ENCODE measurements at places on chromosomes 13 and 19. TPM values are rescaled to one million over a fixed set of nuclear protein-coding genes. Genes with fewer than 3 reads are reported as not detected.

DNA sequence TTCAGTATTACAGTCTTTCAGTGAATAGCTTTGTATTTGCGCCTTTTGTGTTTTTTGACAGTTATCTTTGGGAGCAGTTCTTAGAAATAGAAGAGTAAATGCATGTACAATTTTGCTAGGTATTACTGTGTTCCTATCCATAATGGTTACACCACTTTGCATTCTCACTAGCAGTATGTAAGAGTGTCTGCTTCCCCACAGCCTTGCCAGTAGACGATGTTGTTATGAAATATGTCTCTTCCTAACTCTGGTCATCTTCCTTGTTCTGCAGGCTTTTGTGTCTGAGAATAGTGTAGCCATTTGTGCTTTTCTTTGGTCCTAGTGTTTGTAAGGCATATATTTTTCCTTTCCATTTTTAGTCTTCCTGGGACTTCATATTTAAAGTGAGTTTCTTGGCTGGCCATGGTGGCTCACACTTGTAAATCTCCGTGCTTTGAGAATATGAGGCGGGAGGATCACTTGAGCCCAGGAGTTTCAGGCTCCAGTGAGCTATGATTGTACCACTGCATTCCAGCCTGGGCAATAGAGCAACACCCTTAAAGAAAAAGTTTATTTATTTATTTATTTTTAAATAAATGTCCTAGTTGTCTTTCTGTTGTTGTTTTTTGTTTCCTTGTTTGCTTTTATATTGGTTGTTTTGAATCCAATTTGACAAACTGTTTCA, 140.3 kb downstream of the PDS5B start:
- no peak for DNase-seq
- peaks cover 21% of the 10 kb centered on the region for H3K4me1 ChIP-seq
- peaks cover 3% of the 10 kb centered on the region for H3K36me3 ChIP-seq

GRCh38 chr19:55418185-55418584, 10.6 kb upstream of the UBE2S start:
- DNase-seq, result peak; percentile 57
- peaks cover 26% of the 10 kb centered on the region for H3K27me3 ChIP-seq
- no peaks in the 10 kb centered on the region for H3K4me1 ChIP-seq
- no peak overlapping the region for H3K4me3 ChIP-seq

DNA sequence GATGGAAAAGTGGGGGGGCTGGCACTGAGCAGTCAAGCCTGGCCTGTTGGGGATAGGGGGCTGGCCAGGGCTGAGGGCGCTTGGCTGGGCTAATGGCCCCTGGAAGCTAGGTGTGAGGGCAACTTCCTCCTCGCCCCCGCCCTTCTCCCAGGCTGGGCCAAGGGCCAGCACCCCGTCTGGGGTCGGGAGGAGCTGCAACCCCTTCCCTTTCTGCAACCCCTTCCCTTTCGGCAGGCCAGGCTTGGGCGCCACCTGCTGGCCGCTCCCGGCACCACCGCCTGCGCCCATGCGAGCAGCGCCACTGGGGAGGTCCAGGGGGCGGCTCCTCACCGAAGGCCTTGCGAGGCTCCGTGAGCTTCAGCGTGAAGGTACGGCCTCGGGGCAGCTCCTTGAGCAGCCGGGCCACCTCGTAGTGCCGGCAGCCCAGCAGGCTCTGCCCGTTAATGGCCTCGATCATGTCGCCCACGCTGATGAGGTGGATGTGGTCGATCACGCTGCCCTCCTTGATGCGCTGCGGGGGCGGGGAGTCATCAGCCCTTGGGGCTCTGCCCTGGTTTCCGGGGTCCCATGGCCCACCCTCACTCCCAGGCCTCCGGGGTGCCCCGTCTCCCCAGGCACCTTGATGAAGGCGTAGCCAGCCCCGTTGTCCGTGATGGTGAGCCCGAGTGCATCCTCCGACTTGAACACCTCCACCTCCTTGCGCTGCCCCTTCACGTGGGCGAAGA, 5.0 kb upstream of the PTGER1 start:
- H3K27ac ChIP-seq, result no peak overlapping the region
- peak; percentile 55 for DNase-seq
- H3K36me3 ChIP-seq, result peaks cover 25% of the 10 kb centered on the region
- H3K4me3 ChIP-seq, result no peak overlapping the region

DNA sequence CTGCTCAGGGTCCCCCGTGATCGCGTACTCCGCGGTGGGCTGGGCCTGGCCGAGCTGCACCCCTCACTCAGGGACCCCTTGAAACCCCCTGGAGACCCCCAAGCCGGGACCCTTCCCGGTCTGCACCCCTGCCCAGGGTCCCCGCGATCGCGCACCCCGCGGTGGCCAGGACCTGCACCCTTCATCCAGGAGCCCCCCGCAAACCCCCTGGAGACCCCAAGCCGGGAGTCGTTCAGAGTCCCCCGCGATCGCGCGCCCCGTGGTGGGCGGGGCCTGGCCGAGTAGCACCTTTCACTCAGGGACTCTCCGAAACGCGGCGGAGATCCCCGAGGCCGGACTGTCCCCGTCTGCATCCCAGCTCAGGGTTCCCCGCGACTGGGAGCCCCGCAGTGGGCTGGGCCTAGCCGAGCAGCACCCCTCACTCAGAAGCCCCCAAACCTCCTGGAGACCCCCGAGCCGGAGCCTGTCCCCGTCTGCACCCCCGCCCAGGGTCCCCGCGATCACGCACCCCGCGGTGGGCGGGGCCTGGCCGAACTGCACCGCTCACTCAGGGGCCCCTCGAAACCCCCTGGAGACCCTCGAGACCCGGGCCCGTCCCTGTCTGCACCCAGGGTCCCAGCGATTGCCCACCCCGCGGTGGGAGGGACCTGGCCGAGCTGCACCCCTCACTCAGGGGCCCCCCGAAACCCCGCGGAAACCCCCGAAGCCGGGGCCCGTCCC, 748 bp downstream of the LMNB2 start:
- H3K36me3 ChIP-seq, result no peaks in the 10 kb centered on the region
- H3K4me1 ChIP-seq, result peaks cover 15% of the 10 kb centered on the region
- peak overlapping the region; percentile 78 for H3K27ac ChIP-seq
- H3K27me3 ChIP-seq, result no peaks in the 10 kb centered on the region
- DNase-seq, result peak; percentile 49
- peak overlapping the region; percentile 99 for H3K4me3 ChIP-seq

DNA sequence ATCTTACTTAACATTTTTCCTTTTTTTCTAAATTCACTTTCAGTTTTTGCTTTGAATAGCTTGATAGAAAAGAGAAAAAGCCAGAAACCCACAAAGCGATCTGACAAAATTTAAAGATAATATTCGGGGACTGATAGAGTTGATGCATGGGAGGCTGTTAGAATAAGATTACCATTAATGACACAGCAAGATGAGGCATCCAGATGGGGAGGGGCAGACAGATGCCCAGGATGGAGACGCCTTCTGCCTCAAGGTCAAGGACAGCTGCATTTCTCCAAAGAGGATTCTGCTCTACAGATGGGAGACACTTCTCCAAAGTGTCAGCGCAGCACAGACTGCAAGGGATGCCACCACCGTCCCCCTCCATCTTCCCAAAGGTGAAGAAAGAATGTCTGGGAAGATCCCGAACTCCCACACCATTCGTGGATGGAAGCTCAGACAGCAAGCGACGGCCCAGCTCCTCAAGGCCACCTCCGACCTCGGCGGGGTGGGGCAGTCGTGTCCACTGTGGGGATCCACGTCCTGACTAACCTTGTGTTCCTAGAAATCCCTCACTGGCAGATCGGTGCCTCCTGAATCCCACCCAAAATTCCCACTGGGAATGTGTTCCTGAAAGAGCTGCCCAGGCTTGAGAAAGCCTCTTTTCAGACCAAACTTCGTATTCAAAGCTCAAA, 32.9 kb downstream of the NAXD start:
- H3K4me3 ChIP-seq, result no peak overlapping the region
- H3K4me1 ChIP-seq, result peaks cover 10% of the 10 kb centered on the region
- DNase-seq, result peak; percentile 4
- H3K27me3 ChIP-seq, result no peaks in the 10 kb centered on the region
- H3K36me3 ChIP-seq, result peaks cover 80% of the 10 kb centered on the region

- no peaks in the 10 kb centered on the region for H3K27me3 ChIP-seq
- no peaks in the 10 kb centered on the region for H3K36me3 ChIP-seq
- no peaks in the 10 kb centered on the region for H3K4me1 ChIP-seq
- no peak overlapping the region for H3K27ac ChIP-seq
- DNase-seq, result no peak
These were observed 55.7 kb upstream of the MEDAG start for GRCh38 chr13:30850204-30850866.

DNA sequence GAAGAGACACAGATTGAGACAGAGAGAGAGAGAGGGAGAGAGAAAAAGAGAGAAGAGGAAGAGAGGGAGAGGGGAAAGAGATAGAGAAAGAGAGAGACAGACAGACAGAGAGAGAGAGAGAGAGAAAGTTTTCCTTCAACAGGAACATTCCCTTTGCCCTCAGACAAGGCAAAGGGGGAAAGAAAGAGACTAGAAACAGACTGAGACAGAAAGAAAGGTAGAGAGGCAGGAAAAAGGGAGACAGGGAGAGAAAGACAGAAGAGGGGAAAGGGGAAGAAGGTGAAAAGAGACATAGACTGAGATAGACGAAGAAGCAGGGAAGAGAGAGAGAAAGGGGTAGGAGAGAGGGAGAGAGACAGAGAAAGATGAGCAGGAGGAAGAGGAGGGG, 18.5 kb upstream of the ZNF175 start:
- H3K4me1 ChIP-seq, result no peaks in the 10 kb centered on the region
- H3K27me3 ChIP-seq, result peaks cover 78% of the 10 kb centered on the region
- no peak for DNase-seq
- H3K27ac ChIP-seq, result no peak overlapping the region
- H3K4me3 ChIP-seq, result no peak overlapping the region

The CEACAM20 gene
- not detected for total RNA-seq

The CD209 gene
- total RNA-seq, result 7.1 TPM

Measured in stomach (tissue), 19 donors.